Naive thymus-derived CD8-positive, alpha-beta T cell (primary cell): ENCODE measurements at places on chromosomes 7 and 10.

DNA sequence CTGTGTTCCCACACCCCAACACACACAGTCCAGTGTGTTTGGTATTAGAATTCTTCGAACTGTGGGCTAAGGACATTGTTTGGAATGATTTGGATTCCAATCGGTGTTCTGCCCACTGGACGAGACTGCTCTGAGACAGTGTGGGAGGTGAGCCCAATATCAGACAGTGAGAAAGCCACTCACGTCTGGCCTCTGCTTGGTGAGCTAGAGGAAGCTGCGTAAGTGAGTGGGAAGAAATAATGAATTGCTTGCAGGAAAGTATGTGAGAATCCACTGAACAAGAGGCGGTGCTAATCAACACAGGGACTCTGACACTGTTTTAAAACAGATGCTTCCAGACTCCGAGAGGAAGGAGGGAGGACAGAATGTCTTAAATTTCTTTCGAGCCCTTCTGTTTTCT lies 675.0 kb upstream of the ANKRD30A start:
- H3K4me3 ChIP-seq: no peak overlapping the region
- H3K27me3 ChIP-seq: no peaks in the 10 kb centered on the region
- no peak overlapping the region for H3K27ac ChIP-seq
- no peaks in the 10 kb centered on the region for H3K36me3 ChIP-seq

DNA sequence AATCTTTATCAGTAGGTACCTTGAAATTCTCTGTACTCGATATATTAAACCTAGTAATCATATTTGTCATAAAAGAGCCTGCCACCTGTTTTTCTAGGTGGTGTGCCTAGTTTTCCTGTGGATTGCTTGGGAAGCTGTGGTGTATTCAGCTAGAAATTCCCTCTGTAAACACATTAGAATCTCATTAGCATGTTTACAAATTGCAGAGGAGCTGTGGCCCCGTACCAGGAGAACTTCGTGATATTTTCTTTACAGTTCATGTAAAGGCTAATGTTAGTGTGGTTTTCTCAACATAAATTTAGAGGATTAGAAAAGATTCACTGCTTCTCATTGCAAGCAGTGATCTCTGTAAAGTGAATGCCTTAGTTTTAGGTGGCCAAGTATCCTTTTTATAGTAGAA lies 144.7 kb downstream of the CCSER2 start:
- DNase-seq: no peak
- peaks cover 13% of the 10 kb centered on the region for H3K4me1 ChIP-seq
- no peak overlapping the region for H3K4me3 ChIP-seq

GRCh38 chr10:78013564-78013963 lies 15.8 kb downstream of the POLR3A start:
- H3K36me3 ChIP-seq: no peaks in the 10 kb centered on the region
- no peaks in the 10 kb centered on the region for H3K4me1 ChIP-seq
- no peak overlapping the region for H3K4me3 ChIP-seq
- no peaks in the 10 kb centered on the region for H3K27me3 ChIP-seq

DNA sequence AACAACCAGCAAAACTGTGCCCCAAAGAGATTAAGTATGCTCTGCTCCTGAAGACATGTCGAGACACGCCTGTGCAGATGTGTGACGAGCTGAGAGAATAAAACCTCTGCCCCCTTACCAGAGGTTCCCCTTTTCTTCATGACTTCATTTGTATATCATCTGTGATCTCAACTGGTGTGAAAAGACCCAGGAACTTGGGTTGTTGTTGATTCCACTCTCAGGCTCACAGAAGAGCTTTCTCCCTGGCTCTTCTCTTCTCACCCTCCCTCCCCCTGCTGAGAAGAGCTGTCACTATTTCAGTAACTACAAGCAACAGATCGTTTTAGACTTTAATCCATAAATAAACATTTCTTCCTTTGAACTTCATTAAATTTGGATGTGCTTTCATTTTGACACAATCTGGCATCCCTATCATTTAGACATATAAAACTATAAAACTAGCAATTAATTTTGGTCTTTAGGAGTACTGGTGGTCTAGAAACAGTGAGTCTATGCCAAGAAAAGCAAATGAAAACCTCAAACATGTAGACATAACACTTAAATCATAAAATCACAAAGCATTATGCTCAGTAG lies 179.3 kb upstream of the FZD8 start:
- peaks cover 4% of the 10 kb centered on the region for H3K27me3 ChIP-seq
- DNase-seq: no peak
- H3K4me1 ChIP-seq: no peaks in the 10 kb centered on the region
- H3K4me3 ChIP-seq: no peak overlapping the region

GRCh38 chr7:149292462-149292823 lies 30.4 kb downstream of the ZNF783 start:
- no peak overlapping the region for H3K4me3 ChIP-seq
- no peak for DNase-seq

GRCh38 chr10:29394321-29394932 lies 105.6 kb downstream of the LYZL1 start:
- no peaks in the 10 kb centered on the region for H3K36me3 ChIP-seq
- no peak overlapping the region for H3K4me3 ChIP-seq
- H3K27ac ChIP-seq: no peak overlapping the region
- H3K4me1 ChIP-seq: peaks cover 2% of the 10 kb centered on the region
- H3K27me3 ChIP-seq: peaks cover 32% of the 10 kb centered on the region
- no peak for DNase-seq

DNA sequence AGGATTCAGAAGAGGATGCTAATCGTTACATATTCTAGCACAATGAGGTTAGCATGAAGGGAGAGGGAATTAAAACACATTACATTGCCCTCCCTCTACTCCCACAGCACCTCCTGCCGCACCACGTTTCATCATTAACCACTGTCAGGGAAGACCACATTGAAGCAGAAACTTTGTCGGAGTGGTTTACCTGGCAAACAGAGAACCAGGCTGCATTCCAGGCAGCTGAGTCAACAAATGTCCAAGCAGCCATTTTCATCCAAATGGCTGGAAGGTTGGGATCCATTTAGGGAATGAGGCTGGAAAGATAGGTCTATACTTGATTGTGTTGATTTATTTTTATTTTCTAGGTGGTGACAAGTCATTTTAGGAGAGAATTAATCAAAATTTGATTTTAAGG lies 273.6 kb downstream of the DYNC1I1 start:
- no peak for DNase-seq
- no peaks in the 10 kb centered on the region for H3K27me3 ChIP-seq
- H3K4me1 ChIP-seq: no peaks in the 10 kb centered on the region
- no peak overlapping the region for H3K27ac ChIP-seq
- H3K36me3 ChIP-seq: no peaks in the 10 kb centered on the region
- no peak overlapping the region for H3K4me3 ChIP-seq

DNA sequence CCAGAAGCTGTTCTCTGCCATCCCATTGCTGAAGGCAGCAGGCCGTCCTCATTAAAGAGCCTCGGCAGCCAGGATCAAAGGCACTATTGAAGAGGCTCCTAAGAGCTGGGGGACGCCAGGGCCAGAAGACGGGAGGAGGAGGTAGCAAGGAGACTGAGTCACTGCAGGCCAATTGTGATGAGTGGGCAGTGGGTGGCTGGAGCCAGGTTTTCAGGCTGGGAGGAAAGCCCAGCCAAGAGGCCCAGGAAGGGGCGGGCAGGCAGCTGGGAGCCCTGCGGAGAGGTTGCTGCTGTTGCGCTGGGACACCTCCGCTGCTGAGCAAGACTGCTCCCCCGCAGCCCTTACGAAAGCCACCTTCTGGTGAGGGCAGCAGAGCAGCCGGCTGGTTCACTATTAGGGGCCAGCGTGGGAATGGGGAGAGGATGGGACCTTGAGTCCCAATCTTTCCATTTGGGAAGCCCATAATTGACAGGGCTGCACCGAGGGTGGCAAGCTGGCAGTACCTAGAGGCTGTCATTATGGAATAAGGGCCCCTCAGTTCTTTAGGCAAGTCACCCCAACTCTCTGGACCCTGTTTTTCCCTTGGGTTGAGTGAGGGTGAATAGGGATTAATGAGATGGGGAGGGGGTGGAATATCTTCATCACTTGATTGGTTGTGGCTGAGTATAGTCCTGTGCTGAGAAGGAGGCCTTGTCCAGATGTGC lies 48.4 kb downstream of the UNC5B start:
- no peak for DNase-seq
- no peaks in the 10 kb centered on the region for H3K36me3 ChIP-seq
- no peak overlapping the region for H3K4me3 ChIP-seq
- no peaks in the 10 kb centered on the region for H3K4me1 ChIP-seq

DNA sequence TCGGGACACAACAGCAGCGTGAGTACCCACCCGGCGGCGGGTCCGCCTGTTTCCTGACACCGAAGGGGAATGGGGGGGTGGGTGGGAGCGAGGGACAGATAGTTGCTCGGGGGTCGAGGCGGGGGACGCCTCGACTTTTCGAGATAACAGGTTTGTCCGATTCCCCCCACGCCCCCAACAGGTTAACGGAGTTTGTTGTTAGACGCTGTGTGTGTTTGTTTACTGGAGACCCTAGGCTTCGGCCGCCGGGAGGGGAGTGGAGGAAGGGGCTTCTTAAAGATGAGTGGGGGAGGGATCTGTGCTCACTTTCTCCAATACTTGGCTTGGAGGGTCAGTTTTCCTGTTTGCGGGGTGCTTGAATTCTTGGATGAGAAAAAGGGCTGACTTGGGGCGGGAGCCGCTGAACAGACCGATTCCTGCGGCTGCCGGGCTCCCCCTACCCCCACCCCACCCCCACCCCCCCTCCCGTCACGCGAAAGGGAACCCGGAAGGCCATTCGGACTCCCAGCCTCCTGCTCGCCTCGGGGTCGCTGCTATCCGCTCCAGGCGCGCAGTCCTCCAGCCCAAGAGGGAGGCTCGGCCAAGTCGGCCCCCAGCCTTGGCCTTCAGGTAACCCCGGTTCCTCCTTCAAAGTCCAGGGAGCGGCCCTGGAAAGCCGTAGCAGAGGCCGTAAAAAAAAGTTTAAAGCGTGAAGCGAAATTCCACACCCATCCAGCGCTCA lies 1.0 kb downstream of the SORCS3 start:
- no peak overlapping the region for H3K4me3 ChIP-seq
- H3K27ac ChIP-seq: no peak overlapping the region
- no peak for DNase-seq
- H3K27me3 ChIP-seq: peaks cover 59% of the 10 kb centered on the region
- H3K4me1 ChIP-seq: peaks cover 9% of the 10 kb centered on the region

GRCh38 chr10:110724937-110725336 lies 80.8 kb downstream of the RBM20 start:
- no peaks in the 10 kb centered on the region for H3K27me3 ChIP-seq
- H3K4me1 ChIP-seq: peaks cover 31% of the 10 kb centered on the region
- H3K36me3 ChIP-seq: no peaks in the 10 kb centered on the region
- H3K4me3 ChIP-seq: no peak overlapping the region
- no peak for DNase-seq
- no peak overlapping the region for H3K27ac ChIP-seq

GRCh38 chr10:20552382-20552781 lies 344.7 kb downstream of the NEBL start:
- H3K36me3 ChIP-seq: peaks cover 8% of the 10 kb centered on the region
- DNase-seq: no peak
- no peak overlapping the region for H3K27ac ChIP-seq
- H3K27me3 ChIP-seq: no peaks in the 10 kb centered on the region
- H3K4me1 ChIP-seq: no peaks in the 10 kb centered on the region

DNA sequence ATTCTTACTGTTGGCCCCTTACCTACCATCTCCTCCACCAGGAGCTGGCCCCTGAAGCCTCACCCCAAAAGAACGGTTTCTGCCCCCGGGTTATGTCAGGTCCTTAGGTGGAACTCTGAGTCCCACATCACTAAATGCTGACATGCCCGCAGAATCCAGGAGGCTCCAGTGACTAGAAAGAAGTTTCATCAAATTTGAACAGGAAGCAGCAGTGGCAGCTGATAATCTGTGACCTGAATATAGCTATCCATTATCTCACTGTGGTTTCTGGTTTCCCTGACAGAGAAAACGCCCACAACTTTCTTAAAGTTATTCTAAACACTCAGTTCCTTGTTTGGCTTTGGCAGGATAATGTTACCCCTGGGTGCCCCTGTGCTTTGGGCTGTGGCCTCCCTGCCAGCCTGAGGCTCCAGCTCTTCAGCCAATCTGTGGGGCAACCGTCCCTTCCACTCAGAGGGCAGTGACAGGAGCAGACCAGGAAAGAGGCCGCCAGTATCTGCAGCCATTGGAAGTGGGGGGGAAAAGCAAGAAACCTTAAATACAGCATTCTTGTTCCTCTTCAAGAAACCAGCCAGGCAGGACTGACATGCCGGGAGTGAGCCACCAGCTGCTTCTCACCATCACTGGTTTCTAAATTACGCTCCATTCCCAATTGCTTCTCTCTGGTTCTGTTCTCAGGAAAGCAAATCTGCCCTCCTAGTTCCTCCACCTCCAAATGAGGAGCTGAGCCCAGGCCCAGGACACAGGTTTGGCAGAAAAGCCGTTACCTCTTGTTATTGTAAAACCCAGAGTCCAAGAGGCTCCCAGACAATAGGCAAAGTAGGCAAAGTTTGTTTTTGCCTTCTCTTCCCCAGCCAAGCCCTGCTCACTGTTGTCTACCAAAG lies 41.2 kb upstream of the VCL start:
- DNase-seq: no peak
- H3K4me1 ChIP-seq: peaks cover 15% of the 10 kb centered on the region
- peak overlapping the region; percentile 89 for H3K27ac ChIP-seq
- H3K4me3 ChIP-seq: peak overlapping the region; percentile 86
- H3K27me3 ChIP-seq: no peaks in the 10 kb centered on the region
- no peaks in the 10 kb centered on the region for H3K36me3 ChIP-seq

DNA sequence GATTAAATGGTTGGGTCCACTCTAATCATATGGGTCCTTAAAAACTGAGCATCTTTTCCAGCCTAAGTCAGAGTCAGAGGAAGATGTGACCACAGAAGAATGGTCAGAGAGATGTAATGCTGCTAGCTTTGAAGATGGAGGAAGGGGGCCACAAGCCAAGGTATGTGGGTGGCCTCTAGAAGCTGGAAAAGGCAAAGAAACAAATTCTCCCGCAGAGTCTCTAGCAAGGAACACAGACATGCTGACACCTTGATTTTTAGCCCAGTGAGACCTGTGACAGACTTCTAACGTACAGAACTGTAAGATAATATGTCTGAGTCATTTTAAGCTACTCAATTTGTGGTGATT lies 1.5 kb upstream of the EXOC6 start:
- H3K4me1 ChIP-seq: peaks cover 28% of the 10 kb centered on the region
- H3K27ac ChIP-seq: peak overlapping the region; percentile 88
- H3K36me3 ChIP-seq: no peaks in the 10 kb centered on the region
- no peak overlapping the region for H3K4me3 ChIP-seq
- H3K27me3 ChIP-seq: no peaks in the 10 kb centered on the region
- DNase-seq: no peak

DNA sequence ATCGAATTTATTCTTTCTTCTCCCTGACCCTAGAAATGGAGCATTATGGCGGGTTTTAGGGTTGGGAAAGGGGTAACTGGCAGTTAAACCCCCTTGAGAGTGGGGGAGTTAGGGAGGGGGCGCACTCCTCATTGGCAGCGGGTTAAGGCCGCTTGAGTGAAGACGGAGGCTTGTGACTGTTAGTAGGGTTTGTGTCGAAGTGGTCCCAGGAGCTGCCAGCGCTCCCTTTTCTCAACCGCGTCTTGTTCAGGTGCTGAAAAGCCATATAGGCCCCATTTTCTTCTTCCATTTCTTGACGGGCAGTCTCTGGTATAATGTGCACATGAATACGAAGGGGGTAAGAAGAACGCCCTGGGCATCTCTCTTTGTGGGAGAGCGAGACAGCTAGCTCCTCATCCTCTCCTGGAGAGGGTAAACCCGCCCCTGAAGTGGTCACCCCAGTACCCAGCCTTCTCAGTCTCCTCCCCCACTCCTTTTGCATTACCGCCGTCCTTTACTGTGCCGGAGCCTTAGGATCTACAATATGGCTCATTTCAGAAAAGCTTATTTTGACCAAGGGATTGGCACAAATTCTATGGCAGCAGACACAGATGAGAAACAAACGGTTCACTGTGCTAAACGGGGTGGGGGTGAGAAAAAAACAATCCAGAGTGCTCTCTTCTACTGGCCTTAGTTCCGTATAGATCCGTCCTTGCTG lies 836 bp downstream of the KMT2E start:
- peak overlapping the region; percentile 98 for H3K4me3 ChIP-seq
- peak; percentile 53 for DNase-seq
- no peaks in the 10 kb centered on the region for H3K27me3 ChIP-seq
- peaks cover 54% of the 10 kb centered on the region for H3K4me1 ChIP-seq
